ENCODE measurements at places on chromosomes 5 and 9.

- DNase-seq, result no peak
Measured at GRCh38 chr9:100583014-100583802, 5.3 kb downstream of the CAVIN4 start.

- no peak for DNase-seq
Measured at GRCh38 chr9:121499427-121500164, at the start of gene GGTA1. GGTA1 (minus strand) TSS chr9:121499844; CDS start chr9:121467922, 31,922 bp downstream.

GRCh38 chr5:153774686-153775085 is 264.0 kb downstream of the FAM114A2 start:
- DNase-seq, result no peak

DNA sequence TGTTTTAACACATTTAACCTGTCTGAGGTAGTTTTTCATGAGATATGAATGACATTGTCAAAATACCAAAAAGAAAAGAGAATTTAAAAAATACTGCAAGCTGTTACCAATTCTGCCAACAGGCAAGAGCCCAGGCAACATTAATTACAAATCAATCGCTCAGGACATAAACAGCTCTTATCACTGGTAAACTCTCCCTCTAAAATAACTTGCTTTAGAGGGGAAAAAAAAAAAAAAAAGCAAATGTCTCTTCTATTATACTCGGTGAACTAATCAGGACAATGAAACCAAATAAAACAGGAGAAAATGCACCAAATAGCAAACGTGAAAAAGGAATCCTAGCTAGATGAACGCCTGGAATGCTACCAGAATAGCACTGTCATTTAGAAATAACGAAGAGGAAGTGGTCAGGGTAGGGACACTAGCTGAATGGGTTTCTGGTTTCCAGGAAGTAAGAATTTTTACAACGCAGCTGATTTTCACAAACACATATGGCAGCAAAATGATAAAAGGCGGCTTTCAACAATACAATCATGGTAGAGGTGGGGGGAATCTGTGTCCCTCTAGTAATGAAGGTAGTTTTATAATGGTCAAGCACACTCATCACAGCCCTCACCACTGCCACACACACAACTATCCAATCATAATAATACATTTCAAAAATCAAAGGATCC is 94.9 kb downstream of the DENND1A start:
- no peak for DNase-seq

DNA sequence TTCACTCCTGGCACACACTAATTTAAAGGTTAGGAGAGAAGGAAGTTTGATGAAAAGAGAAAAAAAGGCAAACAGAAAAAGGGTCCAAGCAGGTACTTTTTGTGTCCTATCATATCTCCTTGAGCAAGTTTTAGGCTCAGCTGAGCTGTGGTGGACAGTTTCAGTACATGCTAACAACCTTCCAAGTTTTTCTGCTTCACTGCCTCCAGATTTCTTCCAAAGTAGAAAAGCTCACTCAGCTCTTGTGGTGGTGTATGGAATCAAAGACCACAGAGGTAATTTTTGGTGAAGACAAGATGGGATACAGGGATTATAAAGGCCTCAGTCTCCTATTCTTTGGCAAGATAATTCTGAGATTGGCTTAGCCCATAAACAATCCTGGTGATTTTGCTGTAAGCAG is 921.8 kb downstream of the NR2F1-AS1 start:
- no peak for DNase-seq

DNA sequence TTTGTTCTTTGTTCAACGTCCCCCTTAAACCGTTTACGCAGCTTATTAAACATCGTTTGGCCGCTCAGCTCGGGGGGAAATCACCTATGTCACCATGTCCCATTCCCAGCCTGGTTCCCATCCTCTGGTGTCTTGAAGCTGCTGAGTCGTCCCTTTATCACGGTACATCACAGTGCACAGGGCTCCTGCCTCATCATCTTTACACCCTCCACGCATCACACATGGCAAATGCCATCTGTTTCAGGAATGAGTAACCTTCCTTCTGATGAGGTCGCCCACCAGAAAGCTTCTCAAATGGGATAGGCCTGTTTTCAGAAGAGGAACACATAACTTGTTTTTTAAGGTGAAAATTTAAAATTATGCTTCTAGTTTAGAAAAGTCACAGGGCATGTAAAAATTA is 7.9 kb upstream of the LHX6 start:
- no peak for DNase-seq

- no peak for DNase-seq
Measured at GRCh38 chr9:125431741-125432271, 170.2 kb downstream of the GAPVD1 start.

GRCh38 chr5:55372130-55372925 is 64.5 kb downstream of the MTREX start:
- no peak for DNase-seq

GRCh38 chr5:53792338-53792737 is 231.9 kb downstream of the NDUFS4 start:
- DNase-seq, result no peak

DNA sequence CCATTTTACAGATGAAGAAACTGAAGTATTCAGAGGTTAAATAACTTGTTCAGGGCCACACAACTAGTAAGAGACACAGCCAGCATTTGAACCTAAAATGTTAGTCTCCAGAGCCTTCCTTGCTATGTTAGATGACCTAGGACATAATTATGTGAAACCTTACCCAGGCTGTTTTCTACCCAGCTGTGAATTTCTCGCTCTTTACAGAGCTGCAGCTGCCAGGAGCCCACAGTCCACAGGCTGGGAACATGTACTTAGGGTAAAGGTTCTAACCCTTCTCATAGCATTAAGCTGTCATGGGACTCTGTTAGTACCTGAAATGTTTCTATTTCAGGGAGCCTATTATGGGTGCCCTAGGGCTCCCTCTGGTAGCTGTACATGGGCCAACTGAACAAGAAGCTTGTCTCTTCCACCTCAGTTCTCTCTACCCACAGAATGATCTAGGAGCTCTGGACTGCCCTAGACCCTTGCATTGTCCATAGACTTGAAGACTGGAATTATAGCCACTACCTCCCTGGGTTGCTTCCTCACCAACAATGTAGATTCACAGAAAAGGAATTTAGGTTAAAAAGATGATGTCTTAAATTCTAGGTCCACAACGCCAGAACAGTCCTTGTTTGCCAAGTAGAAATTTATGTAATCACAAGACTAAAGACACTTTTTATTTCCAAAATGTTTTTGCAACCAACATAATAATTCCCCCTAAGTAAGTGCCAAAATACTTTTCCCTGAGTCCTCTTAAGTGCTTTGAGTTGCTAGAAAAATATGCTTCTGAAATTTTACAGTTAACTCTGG is 262.9 kb downstream of the PIK3R1 start:
- DNase-seq, result no peak

DNA sequence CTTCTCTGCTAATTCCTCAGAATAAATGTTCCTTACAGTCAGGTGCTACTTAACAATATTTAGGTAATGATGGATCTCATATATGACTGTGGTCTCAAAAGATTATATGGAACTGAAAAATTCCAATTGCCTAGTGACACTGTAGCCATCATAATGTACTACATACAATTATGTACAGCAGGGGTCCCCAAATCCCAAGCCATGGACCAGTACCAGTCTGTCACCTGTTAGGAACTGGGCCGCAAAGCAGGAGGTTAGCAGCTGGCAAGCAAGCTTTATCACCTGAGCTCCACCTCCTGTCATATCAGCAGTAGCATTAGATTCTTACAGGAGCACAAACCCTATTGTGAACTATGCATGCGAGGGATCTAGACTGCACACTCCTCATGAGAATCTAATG is 69.6 kb downstream of the NR2F1-AS1 start:
- DNase-seq, result no peak

GRCh38 chr5:125700380-125700861 is 722.8 kb upstream of the GRAMD2B start:
- no peak for DNase-seq

- DNase-seq, result no peak
Measured at GRCh38 chr5:54347221-54347865, 37.0 kb upstream of the ARL15 start.

- DNase-seq, result no peak
Measured at GRCh38 chr9:70427161-70427945, 12.9 kb upstream of the KLF9 start.

DNA sequence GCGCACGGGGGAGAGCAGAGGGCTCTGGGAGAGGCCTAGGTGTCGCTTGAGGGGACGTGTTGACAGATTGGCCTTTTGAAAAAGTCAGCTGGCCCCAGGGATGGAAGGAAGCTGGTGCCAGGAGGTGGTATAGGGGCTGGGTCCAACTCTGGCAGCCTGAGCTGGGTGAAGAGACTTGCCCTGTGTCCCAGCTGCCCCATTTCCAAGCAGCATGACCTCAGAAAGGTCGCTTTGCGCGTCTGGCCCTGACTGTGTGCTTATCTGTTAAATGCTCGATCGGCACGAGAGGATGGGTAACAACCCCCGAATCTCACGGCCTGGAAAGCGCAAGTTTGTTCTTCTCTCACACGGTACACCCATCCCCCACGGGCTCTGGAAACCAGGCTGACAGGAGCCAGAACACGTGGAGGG is 31.2 kb upstream of the LAMC3 start:
- no peak for DNase-seq

DNA sequence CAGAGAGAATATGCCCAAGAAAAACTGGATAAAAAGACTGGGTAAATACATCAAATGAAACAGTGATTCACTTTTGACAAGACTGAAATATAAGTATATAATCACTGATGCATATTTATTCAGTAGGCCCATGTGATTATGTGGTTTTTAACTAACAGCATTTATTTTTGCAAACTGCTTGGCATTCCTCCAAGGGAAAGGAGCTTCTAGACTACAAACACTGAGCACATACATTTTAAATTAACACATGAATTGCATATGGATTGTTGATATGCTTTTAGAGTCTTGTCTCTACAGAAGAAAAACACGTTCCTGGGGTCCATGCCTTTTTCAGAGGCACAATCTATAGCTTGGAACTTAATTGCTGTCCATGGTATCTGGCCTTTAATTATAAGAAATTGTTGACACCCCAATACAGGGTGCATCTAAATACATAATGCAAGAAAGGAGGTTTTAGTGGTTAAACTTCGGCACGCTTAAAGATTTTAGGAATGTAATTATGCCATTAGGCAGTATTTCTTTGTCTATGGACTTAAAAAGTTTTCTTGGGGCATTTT is 6.9 kb upstream of the MEIKIN start:
- DNase-seq, result no peak

- DNase-seq, result no peak
Measured at GRCh38 chr9:89792189-89793123, 187.6 kb downstream of the GADD45G start.

DNA sequence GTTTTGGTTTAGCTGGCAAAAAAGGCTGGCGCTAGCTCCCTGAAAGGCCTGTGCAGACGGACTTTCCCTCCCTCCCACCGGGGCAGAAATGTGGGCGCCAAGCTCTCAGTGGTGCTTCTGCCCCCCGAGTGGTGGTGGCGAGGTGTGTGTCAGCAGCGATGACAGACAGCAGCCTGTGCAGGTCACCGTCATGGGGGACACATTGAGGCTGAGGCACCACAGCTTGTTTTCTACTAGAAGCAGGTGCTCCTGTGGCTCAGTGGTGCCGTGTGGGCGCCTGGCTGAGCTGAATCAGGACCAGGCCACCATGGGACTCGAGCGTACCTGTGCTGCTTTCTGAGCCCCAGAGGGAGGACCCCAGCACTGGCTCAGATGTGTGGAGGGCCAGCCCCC is 6.2 kb downstream of the WNK2 start:
- no peak for DNase-seq

- no peak for DNase-seq
Measured at GRCh38 chr5:109753279-109753678, 63.6 kb downstream of the MAN2A1 start.

GRCh38 chr9:86730163-86730928 is 217.0 kb downstream of the GAS1 start:
- DNase-seq, result no peak
